ENCODE measurements at places on chromosomes 6 and 20.

- no peak for DNase-seq
Measured at GRCh38 chr20:19916531-19917485, 100.4 kb upstream of the NAA20 start.

DNA sequence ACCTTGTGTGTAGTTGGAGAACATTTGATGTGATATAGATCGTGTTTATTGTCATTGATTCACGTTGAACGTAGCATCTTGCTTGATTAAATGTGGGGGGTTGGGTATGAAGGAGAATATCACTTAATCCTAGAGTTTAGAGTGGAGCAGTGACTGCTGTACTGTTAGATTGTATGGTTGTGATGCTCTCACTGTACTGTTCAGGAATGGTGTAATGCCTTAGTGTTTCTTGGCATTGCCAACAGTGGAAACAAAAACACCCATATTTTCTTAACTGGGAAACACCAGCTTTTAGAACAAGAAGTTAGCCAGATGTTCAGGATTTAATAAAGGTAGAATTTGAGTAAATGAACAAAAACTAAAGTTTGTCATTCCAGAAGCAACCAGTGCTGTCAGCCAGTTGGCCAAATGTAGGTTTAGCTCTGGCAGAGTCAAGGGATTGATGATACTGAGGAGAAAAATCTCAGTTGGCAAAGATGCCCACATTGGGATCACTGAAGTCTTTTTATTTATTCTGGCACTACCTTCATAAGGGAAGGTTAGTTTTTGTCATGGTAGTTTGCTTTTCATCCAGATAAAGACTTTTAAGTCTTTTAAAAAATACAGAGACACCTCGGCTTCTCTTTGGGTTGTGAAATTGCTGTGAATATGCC lies 129.9 kb downstream of the JARID2 start:
- no peak for DNase-seq

- peak; percentile 67 for DNase-seq
Measured at GRCh38 chr20:35093267-35093884, 769 bp upstream of the TRPC4AP start.

DNA sequence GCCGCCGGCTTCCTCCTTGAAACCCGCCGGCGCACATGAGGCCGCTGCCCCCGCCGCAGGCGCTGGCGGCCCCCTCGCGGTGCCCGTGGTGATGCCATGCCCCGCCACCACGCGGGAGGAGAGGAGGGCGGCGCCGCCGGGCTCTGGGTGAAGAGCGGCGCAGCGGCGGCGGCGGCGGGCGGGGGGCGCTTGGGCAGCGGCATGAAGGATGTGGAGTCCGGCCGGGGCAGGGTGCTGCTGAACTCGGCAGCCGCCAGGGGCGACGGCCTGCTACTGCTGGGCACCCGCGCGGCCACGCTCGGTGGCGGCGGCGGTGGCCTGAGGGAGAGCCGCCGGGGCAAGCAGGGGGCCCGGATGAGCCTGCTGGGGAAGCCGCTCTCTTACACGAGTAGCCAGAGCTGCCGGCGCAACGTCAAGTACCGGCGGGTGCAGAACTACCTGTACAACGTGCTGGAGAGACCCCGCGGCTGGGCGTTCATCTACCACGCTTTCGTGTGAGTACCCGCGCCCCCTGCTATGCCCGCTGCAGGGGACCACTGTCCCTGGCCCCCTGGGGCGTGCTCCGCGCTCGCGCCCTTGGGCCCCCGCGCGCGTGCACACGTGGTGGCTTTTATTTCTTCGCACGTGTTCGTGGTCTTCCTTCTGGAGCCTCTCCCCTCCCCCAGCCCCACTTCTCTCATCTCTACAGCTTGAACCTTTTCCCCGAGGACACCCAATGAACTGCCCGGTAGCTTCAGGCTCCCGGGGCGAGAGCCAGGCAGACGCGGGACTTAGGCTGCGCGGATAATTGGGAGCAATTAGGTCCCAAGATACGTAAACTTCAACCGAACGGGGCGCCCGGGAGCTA lies 453 bp downstream of the KCNQ5 start:
- peak; percentile 49 for DNase-seq

GRCh38 chr6:130827247-130828149 lies at the start of gene SMLR1:
Gene SMLR1, plus strand, starts transcription at chr6:130827406. Its CDS starts 8 bp downstream, at chr6:130827414.
- DNase-seq = no peak

DNA sequence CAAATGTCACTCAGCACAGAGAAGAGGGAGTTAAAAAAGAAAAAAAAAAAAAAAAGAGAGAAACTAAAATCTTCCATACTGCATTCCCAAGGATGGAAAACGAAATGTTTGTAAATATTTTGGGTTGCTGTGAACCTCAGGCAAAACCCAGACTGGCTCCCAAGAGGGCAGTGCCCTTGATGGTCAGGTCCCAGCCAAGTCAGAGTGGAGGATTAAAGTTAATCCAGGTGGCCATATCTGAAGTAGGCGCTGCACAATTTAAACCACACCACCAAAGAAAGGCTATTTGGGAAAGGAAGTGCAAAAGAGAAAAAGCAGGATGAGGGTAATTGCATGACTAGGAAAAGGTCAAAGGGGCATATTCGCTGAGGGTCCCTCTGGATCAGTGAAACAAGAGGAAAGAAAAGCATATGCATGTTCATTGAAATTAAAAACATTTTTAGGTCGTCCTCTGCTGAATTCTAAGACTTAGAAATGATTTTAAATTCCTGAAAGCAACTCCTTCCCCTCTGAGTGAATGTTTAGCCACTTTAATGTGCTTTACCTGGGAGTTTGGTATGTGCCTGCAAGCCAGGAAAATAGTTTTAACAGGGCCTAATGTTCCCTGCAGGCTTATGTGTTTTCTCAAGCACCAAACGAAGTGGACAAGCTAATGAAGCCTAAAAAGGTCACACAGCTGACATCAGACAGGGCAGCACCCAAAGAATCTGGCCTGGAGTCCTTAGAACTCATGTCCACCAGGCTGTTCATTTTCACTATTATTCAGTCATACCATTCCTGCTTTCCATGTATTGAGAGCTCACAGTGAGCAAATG lies 159.1 kb downstream of the HACE1 start:
- no peak for DNase-seq

GRCh38 chr20:1835186-1836035 lies 59.8 kb upstream of the SIRPA start:
- DNase-seq = no peak

DNA sequence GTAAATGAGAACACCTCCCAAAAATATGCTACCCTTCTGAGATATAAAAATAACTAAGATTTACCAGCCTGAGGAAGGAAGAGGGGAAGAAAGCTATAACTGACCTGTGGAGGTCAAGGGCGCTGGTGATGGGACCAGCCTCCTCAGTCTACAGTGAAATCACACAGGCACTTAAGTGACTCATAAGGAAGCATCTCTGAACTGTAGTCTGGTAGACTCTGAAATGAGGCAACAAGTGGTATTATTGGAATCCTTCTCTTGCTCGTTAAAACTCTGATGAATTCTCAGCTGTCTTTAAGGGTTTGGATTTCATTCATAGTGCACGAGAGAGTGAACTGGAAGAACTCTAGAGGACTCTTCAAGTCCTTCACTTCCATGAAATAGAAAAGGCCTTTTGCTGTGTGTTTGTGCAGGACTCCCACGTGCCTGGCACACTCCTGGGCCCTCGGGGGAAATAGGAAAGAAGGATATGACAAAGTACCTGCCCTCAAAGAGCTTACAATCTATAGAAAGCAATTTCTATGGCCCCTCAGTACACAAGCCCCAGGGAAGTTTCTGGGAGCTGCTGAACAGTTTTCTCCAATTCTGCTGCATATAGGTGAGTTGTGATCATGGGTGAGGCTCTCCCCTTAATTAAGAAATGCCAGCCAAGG lies 231.8 kb upstream of the RREB1 start:
- peak; percentile 66 for DNase-seq

- peak; percentile 47 for DNase-seq
Measured at GRCh38 chr6:159727717-159728445, 575 bp downstream of the WTAP start.

GRCh38 chr6:129911732-129912131 lies 50.6 kb upstream of the TMEM244 start:
- DNase-seq = no peak
